ENCODE measurements at places on chromosomes 6 and 20. TPM values are rescaled to one million over a fixed set of nuclear protein-coding genes. Genes with fewer than 3 reads are reported as not detected.

Gene SAMD5
- under 0.01 TPM for total RNA-seq

Gene TOX2
- 1.4 TPM for total RNA-seq

Gene SMOC2
- not detected for total RNA-seq

Gene TOMM6
- 147 TPM for total RNA-seq
